Pulmonary artery endothelial cell (primary cell): ENCODE measurements at places on chromosomes 7 and 10.

GRCh38 chr7:1676550-1677078 lies 6.5 kb downstream of the ELFN1 start:
- DNase-seq = no peak

DNA sequence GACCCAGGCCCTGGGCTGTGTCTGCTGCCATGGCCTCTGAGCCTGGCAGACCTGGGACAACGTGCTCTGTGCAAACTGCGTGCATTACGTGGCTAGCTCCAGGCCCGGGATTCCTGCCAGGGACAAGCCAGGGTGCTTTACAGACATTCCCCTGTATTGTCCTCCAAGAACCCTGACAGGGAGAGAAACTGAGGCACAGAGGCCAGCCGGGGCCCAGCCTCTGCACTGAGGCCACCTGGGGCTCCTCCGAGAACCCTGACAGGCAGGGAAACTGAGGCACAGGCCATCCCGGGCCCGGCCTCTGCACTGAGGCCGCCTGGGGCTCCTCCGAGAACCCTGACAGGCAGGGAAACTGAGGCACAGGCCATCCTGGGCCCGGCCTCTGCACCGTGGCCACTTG lies 64.9 kb downstream of the CFAP46 start:
- DNase-seq = no peak

GRCh38 chr7:53315981-53316380 lies 280.5 kb downstream of the POM121L12 start:
- DNase-seq = no peak

- DNase-seq = no peak
These were observed 65.9 kb upstream of the NEBL start for GRCh38 chr10:20963056-20963455.

- DNase-seq = no peak
These were observed 42.7 kb downstream of the LDB3 start for GRCh38 chr10:86710987-86711512.

GRCh38 chr10:102413053-102413705 lies 5.4 kb downstream of the PSD start:
- no peak for DNase-seq

- no peak for DNase-seq
These were observed 18.3 kb upstream of the ITGB1 start for GRCh38 chr10:32976338-32976737.

DNA sequence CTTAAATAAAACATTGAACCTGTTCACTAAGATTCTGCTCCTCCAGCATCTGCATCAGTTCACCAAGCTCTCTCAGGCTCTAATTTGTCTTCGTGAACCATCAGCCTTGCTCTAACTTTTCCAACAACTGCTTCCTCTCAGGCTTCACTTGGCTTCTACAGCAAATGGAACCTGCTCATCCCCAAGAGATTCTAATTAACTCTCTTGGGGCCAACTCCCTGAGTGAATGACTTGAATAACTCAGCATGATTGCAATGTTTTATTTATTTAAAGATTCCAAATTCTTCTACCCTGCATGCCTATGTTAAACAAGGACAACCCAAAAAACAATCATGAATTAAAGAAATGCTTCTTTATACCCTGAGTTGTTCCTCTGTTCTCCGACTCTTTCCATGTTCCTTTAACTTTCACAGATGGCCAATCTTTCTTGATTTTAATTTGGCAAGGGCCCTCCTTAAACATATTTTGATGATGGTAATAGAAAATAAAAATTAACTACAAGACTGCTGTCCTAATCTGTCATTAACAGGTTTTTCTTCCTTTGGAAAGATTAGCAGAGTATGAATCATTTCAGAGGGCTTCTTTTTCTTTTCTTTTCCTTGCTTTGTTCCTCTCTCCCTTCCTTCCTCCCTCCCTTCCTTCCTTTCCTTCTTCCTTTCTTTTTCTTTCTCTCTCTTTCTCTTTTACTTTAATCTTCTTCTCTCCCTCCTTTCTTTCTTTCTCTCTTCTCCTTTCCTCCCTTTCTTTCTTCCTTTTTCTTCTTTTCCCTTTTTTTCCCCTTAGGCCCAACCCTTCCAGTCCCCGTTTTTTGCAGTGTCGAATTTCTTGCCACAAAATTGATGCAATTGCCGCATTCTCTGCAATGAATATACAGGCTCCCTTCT lies 195.0 kb upstream of the RHOBTB1 start:
- no peak for DNase-seq
